ENCODE measurements at places on chromosomes 5 and 9. TPM values are rescaled to one million over a fixed set of nuclear protein-coding genes. Genes with fewer than 3 reads are reported as not detected.

The TLX3 gene
- total RNA-seq: not detected

The SNCB gene
- not detected for total RNA-seq

The CNTLN gene
- total RNA-seq: 0.28 TPM

The PPP2R2B gene
- total RNA-seq: 2.7 TPM

The CDX1 gene
- not detected for total RNA-seq

The IL13 gene
- total RNA-seq: 36.6 TPM

The RASGEF1C gene
- total RNA-seq: not detected

All from activated CD4-positive, alpha-beta memory T cell treated with anti-CD3 and anti-CD28 coated beads, Interleukin-2, amount 10 ng/mL, durations not matched to agents 7 days and 5 days (primary cell).